ENCODE measurements at places on chromosomes 6 and 20. TPM values are rescaled to one million over a fixed set of nuclear protein-coding genes. Genes with fewer than 3 reads are reported as not detected.

GRCh38 chr6:26183581-26184366, 96.5 kb downstream of the HFE start:
- no peaks in the 10 kb centered on the region for H3K27me3 ChIP-seq
- H3K36me3 ChIP-seq: no peaks in the 10 kb centered on the region
- peaks cover 30% of the 10 kb centered on the region for H3K4me1 ChIP-seq
- peak overlapping the region; percentile 82 for H3K4me3 ChIP-seq
- DNase-seq: peak; percentile 72

GRCh38 chr20:60304026-60304590, 345.9 kb downstream of the CDH26 start:
- no peak overlapping the region for H3K27ac ChIP-seq
- no peaks in the 10 kb centered on the region for H3K27me3 ChIP-seq
- DNase-seq: no peak
- no peaks in the 10 kb centered on the region for H3K4me1 ChIP-seq
- H3K4me3 ChIP-seq: no peak overlapping the region

GRCh38 chr20:63330940-63331339, 30.2 kb downstream of the CHRNA4 start:
- H3K4me3 ChIP-seq: no peak overlapping the region
- no peak for DNase-seq
- no peaks in the 10 kb centered on the region for H3K36me3 ChIP-seq
- no peak overlapping the region for H3K27ac ChIP-seq
- H3K4me1 ChIP-seq: peaks cover 11% of the 10 kb centered on the region

LY6G6C gene
- not detected for total RNA-seq
